Renal cortical epithelial cell (primary cell): ENCODE measurements at places on chromosomes 3 and 15. TPM values are rescaled to one million over a fixed set of nuclear protein-coding genes. Genes with fewer than 3 reads are reported as not detected.

CPNE9 gene
- not detected in 2 replicates for total RNA-seq

ARL6 gene
- total RNA-seq, result 5.2 and 15.2 TPM in 2 replicates

CCR3 gene
- total RNA-seq, result not detected in 2 replicates

GFM1 gene
- 72.7 and 79.7 TPM in 2 replicates for total RNA-seq

DNA sequence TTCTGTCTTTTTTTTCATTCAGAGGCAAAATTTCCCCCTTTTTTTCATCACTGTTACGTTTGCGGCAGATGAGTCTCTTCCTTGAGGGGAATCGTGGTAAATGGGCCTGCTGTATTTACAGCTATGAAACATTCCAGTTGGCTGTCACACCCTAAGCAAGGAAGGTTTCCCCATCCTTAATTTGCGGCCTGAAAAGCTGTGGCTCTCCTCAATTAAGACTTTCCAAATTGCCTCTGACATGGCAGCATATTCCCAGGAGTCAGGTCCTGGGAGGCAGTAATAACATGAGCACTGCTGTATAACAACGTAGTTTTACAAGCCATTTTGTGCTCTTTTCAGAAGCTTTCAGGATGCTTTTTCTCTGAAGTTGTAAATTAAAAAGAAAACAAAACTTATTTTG lies 420.9 kb downstream of the LPP start:
- no peak for DNase-seq

DNA sequence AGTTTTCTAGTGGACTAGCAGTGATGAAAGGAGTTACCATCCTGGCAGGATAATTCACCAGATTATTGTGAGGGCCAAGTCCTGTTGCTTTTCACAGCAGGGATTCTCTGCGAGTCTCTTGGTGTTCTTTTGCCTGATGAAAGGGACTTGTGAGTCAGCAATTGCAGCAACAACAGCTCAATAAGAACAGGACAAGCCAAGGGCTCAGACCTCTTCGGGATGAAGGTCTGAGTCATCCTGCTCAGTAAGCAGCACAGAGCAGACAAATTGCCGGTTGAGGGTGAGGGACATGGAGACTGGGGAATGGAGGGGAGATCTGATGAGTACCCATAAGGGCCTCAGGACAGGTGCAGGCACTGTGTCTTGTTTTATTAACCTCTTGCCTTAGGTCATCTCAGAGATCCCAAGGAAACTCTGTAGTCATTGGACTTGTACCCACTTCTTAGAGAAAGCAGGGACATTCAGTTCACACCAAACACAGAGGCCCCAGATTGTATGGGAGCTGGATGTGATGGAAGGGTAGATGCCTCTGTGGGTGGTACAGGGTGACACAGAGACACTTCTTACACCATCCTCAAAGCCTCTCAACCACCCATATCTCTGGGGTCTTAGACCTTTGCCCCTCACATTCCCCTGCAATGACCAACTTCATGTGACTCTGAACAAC lies 173.8 kb upstream of the TLE3 start:
- DNase-seq, result peak; percentile 99

DNA sequence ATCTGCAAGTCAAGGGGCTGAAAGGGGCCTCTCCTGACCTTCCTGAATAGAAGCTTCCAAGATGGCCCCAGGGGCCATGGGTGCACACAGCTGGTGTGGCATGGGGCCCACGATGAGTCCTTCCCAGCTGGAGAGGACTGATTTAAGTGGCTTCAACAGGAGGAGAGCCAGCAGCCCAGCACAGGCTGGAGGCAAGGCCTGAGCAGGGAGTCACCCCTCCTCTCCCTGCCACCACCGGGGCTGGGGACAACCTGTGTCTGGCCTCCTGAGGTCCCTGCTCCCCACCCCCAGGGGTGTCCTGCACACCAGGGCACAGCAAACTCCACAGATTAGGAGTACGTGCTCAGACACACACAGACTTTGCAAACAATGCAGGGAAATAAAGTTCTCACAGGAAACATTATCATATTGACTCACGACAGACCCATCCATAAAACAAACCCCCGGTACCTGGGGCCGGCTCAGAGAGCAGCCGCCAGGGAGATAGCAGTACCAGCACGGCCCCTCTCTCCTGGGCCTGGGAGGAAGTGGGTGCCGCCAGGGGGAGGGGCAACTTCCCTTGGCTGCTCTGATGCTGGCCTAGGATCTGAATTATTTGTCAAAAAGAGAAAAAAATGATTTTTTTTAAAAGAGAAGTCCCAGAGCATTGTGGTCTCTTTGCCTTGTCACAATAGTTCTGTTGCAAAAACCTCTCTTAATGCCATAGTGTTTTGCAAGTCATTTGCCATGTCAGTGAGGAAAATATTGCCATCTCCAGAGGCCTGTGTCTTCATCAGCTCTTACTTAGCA lies 21.9 kb upstream of the TSEN2 start:
- DNase-seq, result no peak

DNA sequence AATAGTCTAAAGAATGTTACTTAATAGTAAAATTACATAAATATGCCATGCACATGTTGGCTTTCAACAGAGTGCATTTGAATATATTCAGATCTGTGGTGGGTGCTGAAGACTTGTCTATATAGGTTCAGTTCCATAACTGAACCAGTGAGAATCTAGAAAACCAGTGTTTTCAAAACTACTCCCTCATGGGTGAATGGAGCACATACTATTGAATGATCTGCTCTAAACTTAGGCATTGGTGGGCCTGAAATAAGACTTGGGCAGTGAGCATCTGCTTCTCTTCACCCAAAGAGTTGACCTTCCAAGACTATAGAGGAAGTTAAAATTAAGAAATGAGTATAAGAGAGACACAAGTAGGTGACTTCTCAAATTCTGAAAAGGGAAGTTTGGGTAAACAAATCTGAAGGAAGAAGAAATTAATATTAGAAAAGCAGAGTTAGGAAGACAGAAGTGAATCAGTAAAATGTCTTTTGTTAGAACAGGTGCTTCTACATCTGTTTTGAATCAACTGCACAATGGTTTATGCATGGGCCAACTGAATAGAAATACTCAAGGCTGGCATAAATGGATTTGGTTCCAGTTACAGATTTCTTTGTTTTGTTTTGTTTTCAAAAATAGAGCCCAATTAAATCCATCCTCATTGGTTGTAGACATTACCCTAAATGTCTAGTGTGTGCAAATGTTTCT lies 19.3 kb downstream of the ALCAM start:
- DNase-seq, result no peak

GRCh38 chr3:120673116-120673515 lies 8.9 kb downstream of the HGD start:
- DNase-seq, result no peak

- peak; percentile 15 for DNase-seq
These were observed 31.7 kb downstream of the PLSCR4 start for GRCh38 chr3:146218880-146219866.

GRCh38 chr3:16132928-16133327 lies 41.6 kb upstream of the GALNT15 start:
- no peak for DNase-seq

DNA sequence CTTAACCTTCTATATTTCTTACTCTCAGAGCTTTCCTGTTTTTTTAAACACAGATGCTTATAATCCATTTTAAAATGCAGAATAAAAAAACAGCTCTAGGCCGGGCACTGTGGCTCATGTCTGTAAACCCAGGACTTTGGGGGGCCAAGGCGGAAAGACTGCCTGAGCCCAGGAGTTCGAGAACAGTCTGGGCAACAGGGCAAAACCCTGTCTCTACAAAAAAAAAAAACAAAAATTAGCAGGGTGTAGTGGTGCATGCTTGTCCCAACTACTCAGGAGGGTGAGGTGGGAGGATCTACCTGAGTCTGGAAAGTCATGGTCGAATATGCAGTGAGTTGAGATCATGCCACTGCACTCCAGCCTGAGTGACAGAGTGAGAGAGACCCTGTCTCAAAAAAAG lies 15.5 kb downstream of the SMARCC1 start:
- DNase-seq, result no peak

DNA sequence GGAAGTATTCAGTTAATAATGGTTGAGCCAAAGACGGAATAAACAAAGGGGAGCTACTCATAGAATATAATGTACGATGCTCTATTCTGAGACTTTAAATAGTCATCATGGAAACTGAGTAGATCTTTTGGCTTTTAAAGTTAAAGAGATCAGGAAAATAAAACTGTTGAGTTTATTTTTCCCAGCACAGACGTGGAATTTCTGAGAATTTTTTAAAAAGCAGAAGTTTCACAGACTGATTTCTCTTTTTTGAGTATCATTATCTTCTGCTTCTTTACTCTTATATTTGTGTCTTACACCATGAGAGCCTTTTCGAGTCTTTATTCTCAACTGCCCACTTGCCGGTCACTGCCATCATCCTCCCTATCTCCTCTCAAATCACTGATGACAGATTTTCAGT lies 13.2 kb downstream of the P2RY14 start:
- DNase-seq, result no peak

DNA sequence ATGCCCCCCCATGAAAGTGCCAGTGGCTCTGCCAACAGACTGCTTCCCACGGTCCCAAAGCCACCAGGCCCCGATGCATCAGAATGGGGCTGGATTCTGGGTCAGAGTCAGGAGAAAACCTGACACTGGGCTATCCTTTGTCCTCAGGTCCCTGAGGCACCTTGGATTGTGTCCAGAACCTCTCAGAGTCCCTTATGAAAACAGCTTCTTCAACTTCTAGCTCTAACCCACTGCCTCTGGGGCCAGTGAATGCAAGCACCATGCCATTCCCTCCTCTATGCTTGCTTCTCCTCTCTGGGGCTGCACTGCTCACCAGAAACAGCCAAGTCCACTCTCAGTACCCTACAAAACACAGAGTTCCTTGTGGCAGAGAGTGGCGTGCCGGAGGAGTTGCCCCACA lies 9.9 kb downstream of the CRABP1 start:
- no peak for DNase-seq

- no peak for DNase-seq
These were observed 21.8 kb upstream of the SLC41A3 start for GRCh38 chr3:126105691-126106187.

GRCh38 chr15:100918690-100919480 lies at the start of gene LRRK1:
Gene LRRK1 (plus strand): TSS chr15:100919357. CDS start chr15:100924633, 5,276 bp downstream.
- peak; percentile 23 for DNase-seq

DNA sequence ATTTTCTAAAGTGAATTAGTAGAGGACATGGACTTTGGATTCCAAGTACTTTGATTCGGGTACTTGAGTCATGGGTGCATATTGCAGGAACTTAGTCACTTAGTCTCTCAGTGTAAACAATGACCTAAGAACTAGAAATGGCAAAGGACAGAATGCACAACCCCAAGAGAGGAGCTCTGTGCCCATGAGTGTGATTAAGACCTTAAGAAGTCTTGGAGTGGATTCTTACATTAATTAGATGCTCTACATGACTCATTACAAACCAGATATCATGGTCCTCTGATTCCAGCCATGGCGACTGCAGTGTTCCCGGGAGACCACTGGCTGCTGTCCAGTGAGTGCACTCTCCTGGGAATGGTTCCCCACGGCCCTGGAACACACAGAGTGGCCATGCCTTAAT lies 251.5 kb downstream of the GABRG3 start:
- DNase-seq, result peak; percentile 93

DNA sequence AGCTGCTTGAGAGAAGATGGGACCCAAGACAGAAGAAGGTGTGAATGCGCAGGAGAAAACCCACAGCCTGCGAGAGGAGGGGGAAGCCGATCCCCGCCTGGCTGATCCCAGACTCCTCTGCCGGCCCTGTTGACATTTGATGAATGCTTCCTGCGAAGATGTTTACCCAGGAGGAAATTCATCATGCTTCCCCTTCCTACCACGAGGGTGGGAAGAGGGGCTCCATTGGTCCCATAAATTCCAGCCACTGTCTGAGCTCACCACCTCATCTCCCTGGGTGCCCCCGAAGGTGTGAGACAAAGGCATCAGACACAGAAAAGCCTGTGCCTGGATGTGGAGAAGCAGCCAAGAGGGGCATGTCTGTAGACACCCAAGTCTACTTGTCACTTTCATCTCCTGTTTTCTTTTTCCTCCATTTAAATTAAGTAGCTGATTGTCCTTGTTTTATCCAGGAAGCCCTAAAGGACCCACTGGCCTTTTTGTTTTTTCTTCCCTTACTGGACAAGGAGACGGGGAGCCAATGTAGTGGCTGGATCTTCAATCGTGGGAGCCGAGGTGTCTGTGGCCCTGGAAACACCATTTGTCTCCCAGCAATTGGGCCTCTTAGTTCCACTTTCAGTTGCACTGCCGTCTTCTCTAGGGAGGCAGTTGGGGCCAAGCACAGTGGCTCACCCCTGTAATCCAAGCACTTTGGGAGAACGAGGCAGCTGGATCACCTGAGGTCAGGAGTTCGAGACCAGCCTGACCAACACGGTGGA lies 95.3 kb upstream of the HES1 start:
- DNase-seq, result no peak

DNA sequence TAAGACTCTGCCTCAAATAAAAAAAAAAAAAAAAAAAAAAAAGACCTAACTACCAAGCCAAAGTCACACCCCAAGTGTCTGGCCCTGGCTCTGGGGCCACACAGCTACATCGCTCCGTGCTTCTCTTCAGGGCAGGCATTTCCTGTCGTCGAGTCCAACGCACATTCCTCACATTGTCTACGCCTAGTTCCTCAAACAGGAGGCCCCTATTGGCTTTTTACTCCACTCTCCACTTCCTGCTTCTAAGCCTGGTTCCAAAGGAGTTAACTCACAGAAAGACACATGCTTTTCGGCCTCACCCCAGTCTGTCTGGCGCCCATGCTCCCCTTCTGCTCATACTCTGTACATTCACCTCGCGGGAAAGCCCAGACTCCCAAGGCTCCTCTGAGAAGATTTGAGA lies 28.8 kb downstream of the KNG1 start:
- peak; percentile 54 for DNase-seq

- no peak for DNase-seq
These were observed 38.4 kb downstream of the RAB11A start for GRCh38 chr15:65907661-65908060.

DNA sequence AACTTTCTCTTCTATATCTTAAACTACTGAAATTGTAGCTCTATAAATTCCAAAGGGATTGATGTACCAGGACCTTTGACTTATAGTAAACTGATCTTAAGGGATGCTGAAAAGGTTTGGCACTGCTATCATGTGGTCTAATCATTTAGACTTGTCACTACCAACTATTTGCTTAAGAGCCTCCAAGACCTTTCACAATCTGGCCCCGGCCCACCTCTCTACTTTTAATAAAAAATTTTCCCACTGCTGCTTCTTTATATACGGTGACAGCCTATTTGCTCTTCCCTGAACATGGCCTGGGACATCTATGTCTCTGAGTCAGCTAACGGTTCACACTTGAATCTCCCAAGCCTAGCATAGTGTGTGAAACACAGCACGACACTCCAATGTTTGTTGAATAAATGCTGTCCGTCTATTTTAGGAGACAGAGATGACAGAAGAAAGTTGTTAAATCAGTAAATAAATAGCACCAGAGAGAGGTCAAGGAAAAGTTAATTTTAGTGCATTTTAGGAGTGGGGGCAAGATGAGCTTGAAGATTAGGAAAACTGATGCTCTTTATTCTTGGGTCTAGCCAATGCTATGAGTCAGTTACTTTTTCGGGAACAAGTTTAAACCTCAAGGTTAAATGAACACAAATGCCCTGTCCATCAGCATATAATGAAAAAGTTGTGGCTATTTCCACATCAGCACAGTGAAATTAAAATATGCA lies 212.9 kb downstream of the TIGIT start:
- no peak for DNase-seq

- no peak for DNase-seq
These were observed 198.5 kb upstream of the RARB start for GRCh38 chr3:25229586-25229985.
